ENCODE measurements at places on chromosomes 16 and 17. TPM values are rescaled to one million over a fixed set of nuclear protein-coding genes. Genes with fewer than 3 reads are reported as not detected.

DNA sequence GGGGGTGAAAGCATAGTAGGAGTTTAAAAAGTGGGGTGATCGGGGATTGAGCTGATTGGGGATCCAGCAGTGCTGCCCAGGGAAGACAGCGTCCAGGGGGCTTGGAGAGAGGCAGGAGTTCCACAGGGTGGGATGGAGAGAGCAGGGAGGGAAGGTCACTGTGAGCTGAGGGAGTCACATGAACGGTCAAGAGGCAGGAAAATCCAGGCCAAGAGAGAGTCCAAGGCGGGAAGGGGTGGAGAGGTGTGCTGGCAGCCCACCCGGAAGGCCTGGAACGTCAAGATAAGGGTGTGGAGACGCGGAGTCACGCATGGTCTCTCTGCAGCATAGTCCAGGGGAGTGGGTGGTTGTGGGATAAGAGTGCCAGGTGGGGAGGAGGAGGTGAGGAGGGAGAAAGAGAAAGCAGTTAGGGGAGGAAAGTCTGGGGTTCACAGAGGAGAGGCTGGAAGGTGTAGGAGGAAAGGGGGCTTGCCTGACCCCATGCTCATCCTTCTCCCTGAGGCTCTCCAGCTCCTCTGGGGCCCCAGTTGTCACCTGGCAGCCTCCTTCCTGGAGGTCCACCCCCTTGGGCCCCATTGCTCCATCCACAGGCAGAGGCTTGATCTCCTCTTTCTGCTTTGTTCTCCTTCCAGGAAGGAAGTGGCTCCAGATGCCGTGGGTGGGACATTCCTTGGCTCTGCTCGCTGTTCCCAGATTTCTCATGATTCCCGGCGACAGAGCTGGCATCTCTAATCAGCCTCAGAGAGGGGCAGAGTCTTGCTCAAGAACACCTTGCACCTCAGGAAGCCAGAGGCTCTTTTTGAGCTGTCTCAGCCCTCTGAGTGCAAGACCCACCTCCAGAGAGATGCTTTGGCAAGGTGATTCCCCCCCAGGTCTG lies 28.7 kb downstream of the CCR7 start:
- peak; percentile 69 for DNase-seq

DNA sequence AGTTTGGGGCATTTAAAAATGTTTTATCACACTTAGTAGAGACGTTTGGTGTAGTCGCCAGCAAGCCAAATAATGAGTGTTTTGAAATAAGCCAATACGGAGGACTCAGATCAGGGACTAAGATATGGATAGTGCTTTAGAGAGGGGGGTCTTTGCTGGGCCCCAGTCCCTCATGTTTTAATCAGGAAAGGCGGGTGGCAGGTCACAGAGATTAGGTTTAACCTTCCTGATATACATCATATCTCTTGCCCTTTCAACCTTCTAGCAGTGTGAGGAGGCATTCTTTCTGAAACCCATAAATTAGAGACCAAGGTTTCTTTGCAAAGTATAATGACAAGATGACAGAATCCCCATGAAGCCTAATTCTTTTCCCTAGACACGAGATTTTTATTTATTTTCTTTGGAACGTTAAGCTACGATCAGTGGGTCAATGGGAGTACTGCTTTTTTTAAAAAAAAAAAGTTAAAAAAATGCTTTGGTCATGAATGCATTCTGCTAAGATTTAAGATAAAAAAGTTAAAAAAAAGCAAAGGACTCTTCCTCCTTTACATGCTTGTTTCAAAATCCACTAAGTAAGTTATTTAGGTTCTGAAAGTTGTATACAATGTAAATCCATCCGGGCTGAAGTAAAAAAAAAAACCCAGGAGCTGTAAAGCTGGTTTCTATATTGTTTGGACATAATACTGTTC lies 572.1 kb upstream of the SALL1 start:
- DNase-seq, result no peak

- DNase-seq, result no peak
Measured at GRCh38 chr17:19298569-19299213, 61.5 kb downstream of the EPN2 start.

GRCh38 chr17:35073991-35074627 lies 10.6 kb upstream of the RFFL start:
- no peak for DNase-seq

DNA sequence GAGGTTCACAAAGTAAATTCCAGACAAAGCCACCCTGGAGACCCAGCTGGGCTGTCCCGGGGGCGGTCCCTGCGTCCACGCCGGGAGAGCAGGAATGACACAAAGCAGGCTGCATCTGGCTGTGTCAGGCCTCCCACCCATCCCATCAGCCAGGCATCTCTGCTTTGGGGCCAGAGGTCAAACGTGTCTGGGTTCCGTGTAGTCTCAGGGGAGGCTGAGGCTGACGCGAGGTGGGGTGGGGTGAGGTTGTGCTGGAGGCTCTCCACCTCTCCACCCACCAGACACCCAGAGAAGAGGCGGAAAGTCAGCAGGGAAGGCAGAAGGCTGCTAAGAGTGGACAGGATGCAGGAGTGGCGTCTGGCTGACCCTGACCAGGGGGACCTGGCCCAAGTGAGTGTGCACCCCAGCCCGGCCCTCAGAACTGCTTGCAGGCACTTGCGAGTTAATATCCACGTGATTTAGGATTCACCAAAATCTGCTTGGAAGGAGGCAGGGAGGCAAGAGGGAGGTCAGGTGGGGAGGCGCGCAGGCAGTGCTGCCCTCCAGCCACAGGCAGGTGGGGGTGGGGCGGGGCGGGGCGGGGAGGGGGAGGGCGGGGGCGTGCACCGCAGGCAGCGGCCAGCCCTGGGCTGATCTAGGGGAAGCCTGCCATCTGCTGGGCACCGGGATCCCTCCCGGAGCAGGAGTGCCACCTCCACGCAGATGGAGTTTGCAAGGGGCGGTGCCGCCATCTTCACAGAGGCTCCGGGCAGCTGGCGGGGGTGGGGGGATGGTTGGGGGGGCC lies 44.3 kb downstream of the TBC1D16 start:
- peak; percentile 90 for DNase-seq

DNA sequence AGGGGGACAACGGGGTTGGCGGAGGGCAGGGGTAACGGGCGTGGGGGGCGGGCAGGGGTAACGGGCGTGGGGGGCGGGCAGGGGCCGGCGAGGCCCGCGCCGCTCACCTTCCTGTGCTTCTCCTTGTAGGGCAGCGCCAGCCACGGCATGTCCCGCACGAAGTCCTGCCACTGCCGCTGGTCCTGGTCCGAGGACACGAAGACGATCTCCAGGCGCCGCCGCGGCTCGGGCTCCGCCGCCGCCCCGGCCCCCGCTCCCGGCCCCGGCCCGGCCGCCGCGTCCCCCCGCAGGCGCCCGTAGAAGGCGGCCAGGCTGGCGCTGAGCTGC lies 401 bp downstream of the NXN start:
- no peak for DNase-seq

GRCh38 chr16:85660843-85661739 lies 27.7 kb downstream of the GINS2 start:
- peak; percentile 43 for DNase-seq

Gene CD300LB
- total RNA-seq, result 0.16 TPM

Gene MILR1
- 2.2 TPM for total RNA-seq

Gene DGKE
- 3.0 TPM for total RNA-seq

Gene CA5A
- total RNA-seq, result not detected

Gene MT3
- total RNA-seq, result 3.5 TPM

Data from Right ventricle myocardium superior (tissue), 1 donor.